Hepatic stellate cell (primary cell): ENCODE measurements at places on chromosomes 5 and 9.

- DNase-seq = no peak
Observed at GRCh38 chr9:101271102-101271501, 113.7 kb downstream of the BAAT start.

DNA sequence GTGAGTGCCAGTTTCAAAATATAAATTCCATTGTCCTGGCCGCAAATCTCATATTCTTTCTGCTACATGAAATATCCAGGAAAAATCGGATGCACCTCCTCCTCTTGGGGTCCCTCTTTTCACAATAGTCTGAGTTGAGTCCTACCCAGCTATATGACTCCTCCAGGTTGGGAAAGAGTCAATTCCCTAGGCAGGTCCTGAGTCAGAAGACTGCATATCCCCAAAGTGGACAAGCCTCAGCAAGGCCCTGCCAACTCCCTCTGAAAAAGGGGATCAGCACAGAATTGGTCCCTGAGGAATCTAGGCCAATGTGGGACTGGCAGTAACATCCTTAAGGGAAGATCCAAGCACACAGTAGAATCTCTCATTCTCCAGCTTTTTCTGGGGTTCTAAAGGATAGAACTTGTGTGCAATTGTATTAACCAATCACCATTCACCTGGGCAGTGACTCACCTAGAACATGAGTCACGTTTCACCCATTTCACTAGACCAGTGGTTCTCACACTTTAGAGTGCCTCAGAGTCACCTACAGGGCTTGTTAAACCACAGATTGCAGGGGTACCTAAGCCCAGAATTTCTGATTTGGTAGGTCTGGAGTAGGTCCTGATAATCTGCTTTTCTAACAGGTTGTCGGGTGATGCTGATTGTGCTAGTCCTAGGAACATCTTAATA is 44.7 kb upstream of the TMEM215 start:
- DNase-seq = no peak

DNA sequence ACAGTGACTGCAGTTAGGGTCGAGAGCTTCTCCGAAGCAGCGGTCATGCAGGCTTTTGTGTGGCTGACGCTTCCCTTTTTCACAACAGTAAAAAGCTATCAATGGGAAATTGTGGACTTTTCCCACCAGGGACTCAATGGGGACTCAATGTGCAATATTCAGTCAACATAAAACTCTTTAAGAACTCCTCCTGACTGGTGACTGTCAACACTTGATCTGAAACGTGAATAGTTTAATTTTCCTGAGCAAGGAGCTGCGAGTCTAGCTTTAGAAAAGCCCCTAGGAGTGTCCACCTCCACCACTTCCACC is 28.7 kb downstream of the EXOC3 start:
- no peak for DNase-seq

- DNase-seq = no peak
Observed at GRCh38 chr9:97943308-97943855, 5.4 kb upstream of the HEMGN start.

DNA sequence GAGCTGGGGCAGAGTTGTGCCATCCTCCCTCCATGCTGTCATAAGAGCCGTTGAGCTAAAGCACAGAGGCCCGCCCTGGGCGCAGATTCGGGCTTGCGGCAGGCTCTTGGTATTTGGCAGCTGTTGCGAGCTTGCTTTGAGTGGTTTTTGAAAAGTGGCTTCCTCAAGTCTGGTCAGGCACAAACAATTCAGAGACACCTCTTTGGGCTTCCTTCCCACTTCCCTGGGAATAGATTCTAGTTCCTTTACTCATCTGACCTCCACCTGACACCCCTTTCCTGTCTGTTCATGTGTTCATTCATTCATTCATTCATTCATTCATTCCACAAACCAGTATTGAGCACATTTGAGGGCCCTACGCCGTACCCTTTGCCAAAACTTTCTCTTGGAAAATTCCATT is 27.4 kb downstream of the NCS1 start:
- DNase-seq = no peak

DNA sequence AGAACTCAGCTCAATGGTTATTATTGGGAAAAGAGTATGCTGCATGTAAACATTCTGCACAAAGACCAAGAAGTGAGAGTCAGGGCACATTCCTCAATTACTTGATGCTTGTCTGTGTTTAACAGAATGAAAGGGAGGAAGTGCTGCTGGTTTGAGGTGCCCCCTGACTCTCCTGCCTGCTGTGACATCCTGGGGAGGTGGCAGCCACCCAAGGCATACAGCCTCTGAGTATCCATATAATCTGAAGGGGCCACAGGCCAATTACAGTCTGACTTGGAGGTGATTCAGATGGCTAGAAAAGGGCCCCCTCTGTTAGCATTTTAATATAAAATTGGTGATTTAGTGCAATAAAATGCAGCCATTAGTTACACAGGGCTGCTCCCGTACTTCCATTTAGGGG is 313.8 kb downstream of the ASTN2 start:
- DNase-seq = no peak
